ENCODE measurements at places on chromosomes 3 and 15.

- no peak for DNase-seq
Observed at GRCh38 chr3:50388016-50388719, 28.8 kb upstream of the TMEM115 start.

DNA sequence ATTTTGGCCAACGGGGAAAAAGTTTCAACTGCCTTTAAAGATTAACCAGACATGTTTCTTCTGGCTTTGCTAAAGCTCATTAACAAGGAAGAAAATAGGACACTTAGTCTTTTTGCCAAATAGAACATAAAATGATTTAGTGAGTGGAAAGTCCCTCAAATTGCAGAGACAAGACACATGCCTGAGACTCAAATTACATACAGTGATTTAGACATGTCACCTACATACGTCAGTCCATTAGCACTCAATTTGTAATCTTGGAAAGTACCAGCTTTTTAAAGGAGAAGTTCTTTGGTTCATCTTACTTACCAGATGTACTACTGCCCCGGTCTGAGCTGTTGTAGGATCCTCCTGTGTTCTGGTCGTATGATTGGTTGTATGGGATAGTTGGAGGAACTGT lies 1134.2 kb downstream of the ROBO1 start:
- DNase-seq, result no peak

- DNase-seq, result no peak
Observed at GRCh38 chr3:41630708-41631107, 331.2 kb downstream of the ULK4 start.

GRCh38 chr3:25503898-25504301 lies 75.8 kb downstream of the RARB start:
- DNase-seq, result no peak

GRCh38 chr3:172077197-172077757 lies 37.9 kb downstream of the FNDC3B start:
- DNase-seq, result no peak

- peak; percentile 26 for DNase-seq
Observed at GRCh38 chr15:43253431-43254403, 13.0 kb downstream of the TGM5 start.

- DNase-seq, result no peak
Observed at GRCh38 chr15:39034816-39035215, 470.2 kb upstream of the RASGRP1 start.

- no peak for DNase-seq
Observed at GRCh38 chr15:59371458-59372351, 966 bp downstream of the MYO1E start.

DNA sequence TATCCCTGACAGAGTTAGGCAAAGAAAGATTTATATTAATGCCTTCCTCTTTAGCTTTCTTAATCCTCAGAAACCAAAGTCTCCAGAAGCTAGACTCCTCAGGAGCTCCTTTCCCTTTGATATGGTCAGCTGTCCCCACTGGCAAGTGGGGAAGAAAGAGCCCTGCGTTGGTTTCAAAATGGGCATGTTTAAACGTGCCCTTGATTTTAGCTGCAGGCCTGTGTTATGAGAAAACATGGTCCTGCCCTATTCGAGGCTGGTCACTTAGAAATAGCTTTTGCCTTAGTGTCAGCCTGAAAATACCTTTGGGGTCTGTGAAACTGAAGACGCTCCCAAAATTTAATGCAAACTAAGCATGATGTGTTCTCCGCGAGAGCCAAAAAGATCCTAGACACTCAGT lies 135.5 kb upstream of the RARB start:
- DNase-seq, result no peak

GRCh38 chr3:152260026-152260425 lies 8.7 kb upstream of the MBNL1 start:
- no peak for DNase-seq

DNA sequence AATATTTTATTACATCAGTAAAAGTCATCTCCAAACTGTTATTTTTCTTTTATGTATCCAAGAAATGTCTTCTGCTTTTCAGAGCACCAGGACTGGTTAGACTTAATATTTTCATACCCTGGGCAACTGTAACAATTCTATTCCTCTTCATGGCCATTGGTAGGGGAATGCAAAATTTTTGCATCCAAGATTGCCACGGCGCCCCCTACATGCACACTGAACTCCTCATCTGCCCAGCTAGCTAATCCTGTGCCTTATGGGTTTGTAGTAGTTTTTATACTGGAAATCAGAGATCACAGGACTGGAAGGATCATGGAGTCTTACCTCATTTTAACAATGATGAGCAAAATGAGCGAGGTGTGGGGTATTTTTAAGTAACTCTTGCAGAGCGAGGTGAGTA lies 74.2 kb downstream of the CRTC3 start:
- peak; percentile 17 for DNase-seq

DNA sequence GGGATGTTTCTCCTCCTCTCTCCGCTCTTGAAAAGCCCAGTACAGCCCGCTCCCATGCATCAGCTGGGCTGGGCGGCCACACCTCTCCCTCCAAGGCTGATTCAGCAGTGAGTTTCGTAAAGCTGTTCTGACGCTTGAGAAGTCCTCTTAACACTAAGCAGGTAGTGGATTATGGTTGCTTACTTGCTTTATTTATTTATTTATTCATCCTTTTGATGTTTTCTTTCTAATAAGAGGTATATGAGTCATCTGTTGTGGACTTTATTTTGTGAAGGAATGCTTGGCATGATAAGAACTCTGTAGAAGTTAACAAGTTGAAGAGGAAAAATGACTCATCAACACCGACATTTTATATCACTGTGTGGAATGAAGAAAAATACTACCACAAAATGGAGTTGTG lies 285.0 kb downstream of the SQOR start:
- DNase-seq, result no peak

Data from T-helper 9 cell (primary cell).